ENCODE measurements at places on chromosomes 16 and 17. TPM values are rescaled to one million over a fixed set of nuclear protein-coding genes. Genes with fewer than 3 reads are reported as not detected.

Gene ZP2
- not detected for total RNA-seq

Gene DDX5
- total RNA-seq: 726 TPM

Gene SOX8
- total RNA-seq: not detected

Gene BORCS6
- 8.8 TPM for total RNA-seq

Gene MT1F
- total RNA-seq: 8.6 TPM

Gene CLEC18B
- 1.8 TPM for total RNA-seq

Gene CSH2
- total RNA-seq: not detected

GRCh38 chr16:57146735-57147134 is 39.1 kb downstream of the PSME3IP1 start:
- DNase-seq: no peak

DNA sequence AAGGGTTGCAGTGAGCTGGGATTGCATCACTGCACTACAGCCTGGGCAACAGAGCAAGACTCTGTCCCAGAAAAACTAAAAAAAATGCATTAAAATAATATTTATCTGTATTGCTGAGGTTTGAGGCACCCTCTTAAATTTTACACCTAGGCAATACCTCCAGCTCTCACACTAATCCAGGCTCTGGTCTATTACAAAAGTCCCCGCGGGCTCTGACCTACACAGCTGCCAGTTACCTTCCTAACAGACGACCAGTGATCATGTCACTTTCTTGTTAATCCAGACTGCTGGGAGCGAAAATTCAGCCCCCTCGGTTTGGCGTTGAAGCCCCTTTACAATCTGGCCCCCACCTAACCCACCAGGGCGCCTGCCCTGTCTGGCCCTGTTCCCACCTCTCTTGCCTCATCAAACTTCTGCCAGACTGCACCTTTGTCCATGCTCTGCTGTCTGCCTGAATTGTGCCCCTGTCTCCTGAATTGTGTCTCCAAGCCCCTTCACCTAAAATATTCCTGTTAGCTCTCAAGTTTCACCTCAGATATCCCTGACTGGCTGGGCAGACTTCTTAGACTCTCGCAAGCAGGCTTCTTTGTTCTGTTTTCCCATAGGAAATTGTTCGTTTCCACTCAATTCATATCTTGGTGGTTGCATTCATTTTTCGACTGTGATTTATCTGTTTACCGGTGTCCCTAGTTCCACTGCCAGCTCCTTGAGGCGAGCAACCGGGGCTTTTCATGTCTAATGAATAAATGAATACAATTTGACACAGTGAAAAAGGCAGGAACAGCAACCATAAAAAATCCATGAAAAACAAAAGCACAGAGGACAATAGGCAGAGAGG is 65.9 kb downstream of the PITPNC1 start:
- DNase-seq: no peak

DNA sequence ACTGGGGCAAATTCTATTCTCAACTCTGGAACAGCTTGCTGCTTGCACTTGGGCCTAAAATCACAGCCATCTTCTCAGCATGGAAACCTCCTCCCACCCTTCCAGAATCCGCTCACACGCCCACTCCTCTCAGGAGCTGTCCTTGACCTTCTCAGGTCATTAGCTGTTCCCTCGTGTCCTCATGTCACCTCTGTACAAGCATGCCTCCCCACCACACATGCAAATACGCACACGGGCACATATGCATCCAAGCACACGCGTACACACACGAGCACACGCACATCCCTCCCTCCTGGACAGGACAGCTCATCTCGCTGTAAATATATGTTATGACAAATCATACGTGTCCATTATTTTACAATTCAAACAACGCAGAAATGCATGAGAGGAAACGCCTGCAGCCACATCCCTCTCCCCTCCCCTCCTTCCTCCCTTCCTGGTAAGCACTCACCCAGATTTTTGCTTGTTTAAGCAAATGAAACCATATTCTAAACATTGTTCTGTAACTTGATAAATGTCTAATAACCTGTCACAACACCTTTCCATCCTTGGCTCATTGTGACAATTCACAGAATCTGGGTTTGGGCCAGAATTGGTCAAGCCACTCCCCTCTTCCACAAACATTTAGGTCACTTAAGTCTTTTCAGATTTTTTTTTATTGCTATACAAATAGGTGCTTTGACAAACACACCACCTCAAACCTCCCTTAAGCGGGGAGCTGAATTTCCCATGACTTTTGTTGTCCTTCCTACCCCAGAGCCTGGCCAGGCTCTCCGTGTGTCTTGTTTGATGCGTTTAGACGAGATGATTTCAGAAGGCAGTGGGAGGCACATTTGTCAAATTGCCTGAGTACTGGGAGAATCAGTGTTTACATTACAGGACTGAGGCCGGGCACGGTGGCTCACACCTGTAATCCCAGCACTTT is 41.7 kb downstream of the DNAH17 start:
- peak; percentile 55 for DNase-seq

DNA sequence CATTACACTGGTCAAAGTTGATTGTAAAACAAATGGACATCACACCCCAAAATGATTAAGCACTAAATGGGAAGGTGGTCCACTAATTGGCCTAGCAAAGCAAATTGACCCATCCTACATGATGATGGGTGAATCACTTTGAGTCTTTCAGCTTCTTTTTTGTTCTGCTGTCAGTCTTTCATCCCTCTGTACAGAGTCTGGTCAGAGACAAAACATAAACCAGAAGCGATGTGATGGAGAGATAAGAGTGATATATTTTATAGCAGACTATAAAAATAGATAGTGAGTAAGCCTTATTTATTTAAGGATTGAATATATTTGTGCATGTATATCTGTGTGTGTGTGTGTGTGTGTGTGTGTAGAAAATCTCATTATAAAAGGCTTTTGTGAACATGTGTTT is 618.4 kb upstream of the SOX9 start:
- no peak for DNase-seq

GRCh38 chr16:31168848-31169247 is 11.1 kb upstream of the FUS start:
- DNase-seq: no peak

DNA sequence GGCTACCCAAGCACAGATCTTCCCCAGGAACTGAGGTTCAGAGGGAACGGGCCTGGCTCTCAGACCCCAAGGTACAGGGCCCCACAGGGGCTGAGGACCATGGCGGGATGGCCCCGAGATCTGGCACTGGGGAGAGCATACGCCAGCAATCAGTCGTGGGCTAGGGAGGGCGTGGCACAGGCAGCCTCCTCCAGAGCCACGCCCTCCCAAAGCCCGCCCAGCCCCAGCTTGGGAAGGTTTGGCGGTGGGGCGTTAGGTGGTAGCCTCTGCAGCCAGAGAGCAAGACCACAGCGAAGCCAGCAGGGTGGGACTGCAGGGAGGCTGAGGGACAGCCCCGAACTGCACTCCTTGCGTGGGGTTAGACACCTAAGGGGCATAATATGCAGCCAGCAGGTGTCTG is 11.6 kb downstream of the WNT9B start:
- DNase-seq: no peak

- DNase-seq: peak; percentile 85
Observed at GRCh38 chr16:10205688-10206087, 23.5 kb upstream of the GRIN2A start.

DNA sequence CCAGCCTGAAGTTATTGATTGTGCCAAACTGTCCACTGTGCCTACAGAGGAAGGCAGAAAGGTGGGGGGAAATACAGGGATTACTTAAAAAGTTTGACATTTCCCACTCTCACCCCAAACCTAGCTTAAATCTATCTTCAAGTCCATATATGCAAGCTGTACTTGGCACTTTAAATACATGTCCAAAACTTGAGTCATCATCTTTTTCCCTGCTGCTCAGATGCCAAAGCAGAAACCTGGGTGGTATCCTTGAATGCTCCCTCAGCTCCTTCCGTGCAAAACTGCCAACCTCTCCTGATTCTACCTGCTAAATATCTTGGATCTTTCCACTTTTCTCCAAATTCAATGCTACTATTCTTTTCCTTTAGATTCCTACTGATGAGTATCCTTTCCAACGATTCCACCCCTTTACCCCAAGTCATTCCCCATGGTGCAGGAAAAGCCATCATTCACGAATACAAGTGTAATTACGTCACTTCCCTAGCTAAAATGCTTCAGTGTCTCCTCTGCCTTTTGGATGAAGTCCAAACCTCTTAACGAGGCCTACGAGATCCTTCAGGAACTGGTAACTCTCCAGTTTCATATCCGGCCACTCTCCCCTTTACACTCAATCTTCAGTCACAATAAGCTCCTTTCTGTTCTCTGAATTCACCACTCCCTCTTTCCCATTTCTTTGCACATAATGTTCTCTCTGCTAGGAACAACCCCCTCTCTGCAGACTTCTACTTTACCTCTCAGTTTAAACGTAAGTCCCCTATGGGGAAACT is 9.3 kb downstream of the BECN1 start:
- DNase-seq: peak; percentile 88

DNA sequence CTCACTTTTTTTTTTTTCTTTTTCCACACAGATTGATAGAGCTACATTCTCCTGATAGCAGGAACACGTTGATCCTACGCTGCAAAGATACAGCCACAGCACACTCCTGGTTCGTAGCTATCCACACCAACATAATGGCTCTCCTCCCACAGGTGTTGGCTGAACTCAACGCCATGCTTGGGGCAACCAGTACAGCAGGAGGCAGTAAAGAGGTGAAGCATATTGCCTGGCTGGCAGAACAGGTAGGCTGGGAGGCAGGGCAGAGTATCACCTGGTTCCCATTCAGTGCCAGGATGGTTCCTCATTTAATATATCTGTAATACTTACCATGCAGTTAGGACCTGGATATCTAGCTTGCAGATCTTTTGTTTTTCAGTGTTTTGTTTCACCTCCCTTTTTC is 51.1 kb upstream of the VPS4A start:
- no peak for DNase-seq

GRCh38 chr17:66633317-66633965 is 201.5 kb upstream of the CACNG5 start:
- no peak for DNase-seq

- DNase-seq: no peak
Observed at GRCh38 chr17:74245145-74245831, 28.7 kb upstream of the DNAI2 start.

DNA sequence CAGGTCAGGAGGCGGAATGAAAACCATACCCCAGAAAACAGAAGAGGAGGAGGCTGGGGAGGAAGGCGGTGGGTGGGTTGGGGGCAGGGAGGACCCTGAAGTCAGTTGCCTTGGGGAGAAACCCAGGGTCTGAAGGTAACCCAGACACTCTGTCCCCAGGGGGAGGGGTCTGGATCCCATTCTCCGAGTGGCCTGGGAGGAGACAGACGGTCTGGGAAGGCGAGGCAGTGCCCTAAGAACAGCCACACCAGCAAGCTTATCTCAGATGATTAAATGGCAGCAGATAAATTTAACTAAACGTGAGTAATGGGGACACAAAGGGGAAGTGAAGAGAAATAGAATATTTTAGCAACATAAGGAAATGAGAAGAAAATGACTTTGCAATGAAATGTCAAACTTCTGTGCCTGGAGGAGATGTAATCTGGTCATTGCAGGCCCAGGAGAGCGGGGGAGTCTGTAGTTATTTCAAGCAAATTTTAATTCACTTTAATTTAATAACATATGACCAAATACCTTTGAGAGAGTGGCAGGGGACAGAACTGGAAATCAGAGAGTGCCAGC is 21.4 kb upstream of the ZFP90 start:
- no peak for DNase-seq

GRCh38 chr16:71351558-71351901 is 7.0 kb upstream of the CALB2 start:
- DNase-seq: no peak

- no peak for DNase-seq
Observed at GRCh38 chr16:52408191-52408845, 138.6 kb downstream of the TOX3 start.

DNA sequence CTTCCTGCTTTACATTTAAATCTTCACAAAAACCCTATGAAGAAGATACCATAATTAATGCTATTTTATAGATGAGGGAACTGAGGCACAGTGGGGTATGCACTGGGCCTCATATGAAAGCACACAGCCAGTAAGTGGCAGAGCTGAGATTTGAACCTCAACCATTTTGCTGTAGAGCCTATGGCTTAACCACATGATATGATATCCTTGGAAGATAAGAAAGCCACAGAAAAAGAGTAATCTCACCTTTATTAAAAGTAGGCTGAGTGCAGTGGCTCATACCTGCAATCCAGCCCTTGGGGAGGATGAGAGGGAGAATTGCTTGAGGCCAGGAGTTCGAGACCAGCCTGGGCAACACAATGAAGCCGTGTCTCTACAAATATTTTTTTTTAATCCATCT is 15.0 kb upstream of the TOB1 start:
- DNase-seq: no peak

- DNase-seq: no peak
Observed at GRCh38 chr16:25163683-25164082, 52.1 kb downstream of the LCMT1 start.

GRCh38 chr17:21014498-21014897 is 28.3 kb downstream of the USP22 start:
- no peak for DNase-seq

DNA sequence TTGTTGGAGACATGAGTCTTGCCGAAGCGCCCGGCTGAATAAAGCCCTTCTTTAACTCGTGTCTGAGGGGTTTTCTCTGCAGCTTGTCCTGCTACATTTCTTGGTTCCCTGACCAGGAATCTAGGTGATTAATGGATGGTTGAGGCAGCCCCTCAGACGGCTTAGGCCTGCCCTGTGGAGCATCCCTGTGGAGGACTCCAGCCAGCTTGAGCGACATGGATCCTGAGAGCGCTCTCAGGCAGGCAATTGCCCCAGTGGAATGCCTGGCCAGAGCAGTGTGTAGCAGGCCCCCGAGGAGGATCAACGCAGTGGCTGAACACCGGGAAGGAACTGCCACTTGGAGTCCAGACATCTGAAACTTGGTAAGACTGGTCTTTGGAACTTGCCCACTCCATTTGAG is 17.3 kb upstream of the ENDOV start:
- no peak for DNase-seq

All from mammary epithelial cell (primary cell).